T1000 (cell line): ENCODE measurements at places on chromosomes 16 and 17.
A peak's percentile ranks its signal among the peaks of the same experiment; 100 is the strongest.

DNA sequence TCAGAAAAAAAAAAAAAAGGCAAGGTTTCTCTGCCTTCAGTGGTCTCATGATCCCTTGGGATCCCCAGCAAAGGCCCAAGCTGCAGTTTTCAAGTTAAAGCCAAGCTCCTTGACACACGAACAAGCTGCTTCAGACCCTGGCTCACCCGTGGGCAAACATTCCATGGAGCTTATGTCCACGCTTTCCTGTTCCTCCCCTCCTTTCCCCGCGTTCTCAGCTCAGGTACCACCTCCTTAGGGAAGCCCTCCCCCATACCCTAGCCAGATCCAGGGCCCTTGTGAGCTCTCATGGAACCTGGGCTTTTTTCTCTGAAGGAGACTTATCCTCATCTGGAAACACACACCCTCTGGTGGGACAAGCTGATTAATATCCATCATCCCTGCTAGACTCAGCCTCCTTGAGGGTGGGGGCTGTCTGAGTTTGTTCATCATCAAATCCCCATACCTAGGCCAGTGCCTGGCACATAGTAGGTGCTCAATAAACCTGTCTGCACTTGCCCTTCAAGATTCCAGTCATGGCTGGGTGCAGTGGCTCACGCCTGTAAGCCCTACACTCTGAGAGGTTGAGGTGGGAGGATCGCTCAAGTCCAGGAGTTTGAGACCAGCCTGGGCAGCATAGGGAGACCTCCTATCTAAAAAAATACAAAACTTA is 54.7 kb downstream of the COTL1 start:
- no peak for DNase-seq

DNA sequence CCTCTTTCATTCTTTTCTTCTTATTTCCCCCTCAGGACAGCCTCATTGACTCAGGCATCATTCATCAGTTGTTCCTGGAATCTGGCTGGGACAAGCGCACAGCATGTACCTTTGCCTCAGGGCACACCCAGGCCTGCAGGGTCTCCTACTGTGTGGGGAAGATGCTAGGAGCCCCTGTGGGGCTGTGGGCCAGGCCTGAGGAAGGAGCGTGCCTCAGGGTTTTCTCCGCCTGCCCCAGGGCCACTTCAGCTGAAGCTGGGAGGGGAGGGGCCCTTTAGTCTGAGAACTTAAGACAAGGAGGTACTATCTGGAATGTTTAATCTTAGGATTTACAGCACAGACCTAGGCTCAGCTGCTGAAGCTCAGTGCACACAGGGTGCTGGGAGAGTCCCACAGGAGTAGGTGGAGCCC is 7.9 kb downstream of the ELMO3 start:
- DNase-seq: peak; percentile 62

- no peak for DNase-seq
Measured at GRCh38 chr16:47750371-47750770, 289.2 kb downstream of the PHKB start.

- DNase-seq: peak; percentile 49
Measured at GRCh38 chr17:75153780-75154194, 525 bp downstream of the JPT1 start.

DNA sequence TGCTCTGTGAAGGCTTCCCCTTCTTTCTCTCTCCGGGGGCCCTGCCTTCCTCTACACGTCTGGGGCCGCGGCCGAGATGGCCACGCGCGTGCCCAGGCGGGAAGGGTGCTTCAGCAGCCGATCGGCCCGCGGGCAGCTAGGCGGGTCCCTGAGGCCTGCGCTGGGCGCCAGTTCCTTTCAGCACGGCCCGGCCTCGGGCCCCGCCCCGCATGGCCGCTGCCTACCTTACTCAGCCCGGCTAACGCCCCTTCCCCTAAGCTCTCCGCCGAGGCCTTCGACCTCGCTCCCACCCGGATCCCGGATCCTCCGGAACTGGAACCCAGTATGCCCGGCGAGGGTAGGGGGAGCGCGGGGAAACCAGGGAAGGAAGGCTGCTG is 335 bp downstream of the TMEM11 start:
- no peak for DNase-seq

DNA sequence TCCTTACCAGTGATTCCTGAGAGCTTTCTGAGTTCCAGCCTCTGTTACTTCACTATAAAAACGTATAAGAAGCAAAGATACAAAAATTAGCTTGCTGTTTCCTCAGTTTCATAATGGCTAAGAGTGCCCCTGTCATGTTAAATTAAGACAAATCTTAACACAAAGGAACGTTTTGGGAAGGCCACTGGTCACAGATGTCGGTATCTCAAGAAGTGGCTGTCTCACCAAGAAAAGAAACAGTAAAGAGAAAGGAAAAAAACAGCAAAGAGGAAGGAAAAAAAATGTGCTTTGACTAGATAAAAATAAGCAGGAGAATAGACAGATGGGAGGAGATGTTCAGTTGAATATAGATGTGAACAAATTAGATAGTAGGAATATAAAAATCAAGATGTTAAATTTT is 94.8 kb upstream of the AKTIP start:
- DNase-seq: no peak

- peak; percentile 14 for DNase-seq
Measured at GRCh38 chr16:74521691-74522090, 85.2 kb downstream of the GLG1 start.

DNA sequence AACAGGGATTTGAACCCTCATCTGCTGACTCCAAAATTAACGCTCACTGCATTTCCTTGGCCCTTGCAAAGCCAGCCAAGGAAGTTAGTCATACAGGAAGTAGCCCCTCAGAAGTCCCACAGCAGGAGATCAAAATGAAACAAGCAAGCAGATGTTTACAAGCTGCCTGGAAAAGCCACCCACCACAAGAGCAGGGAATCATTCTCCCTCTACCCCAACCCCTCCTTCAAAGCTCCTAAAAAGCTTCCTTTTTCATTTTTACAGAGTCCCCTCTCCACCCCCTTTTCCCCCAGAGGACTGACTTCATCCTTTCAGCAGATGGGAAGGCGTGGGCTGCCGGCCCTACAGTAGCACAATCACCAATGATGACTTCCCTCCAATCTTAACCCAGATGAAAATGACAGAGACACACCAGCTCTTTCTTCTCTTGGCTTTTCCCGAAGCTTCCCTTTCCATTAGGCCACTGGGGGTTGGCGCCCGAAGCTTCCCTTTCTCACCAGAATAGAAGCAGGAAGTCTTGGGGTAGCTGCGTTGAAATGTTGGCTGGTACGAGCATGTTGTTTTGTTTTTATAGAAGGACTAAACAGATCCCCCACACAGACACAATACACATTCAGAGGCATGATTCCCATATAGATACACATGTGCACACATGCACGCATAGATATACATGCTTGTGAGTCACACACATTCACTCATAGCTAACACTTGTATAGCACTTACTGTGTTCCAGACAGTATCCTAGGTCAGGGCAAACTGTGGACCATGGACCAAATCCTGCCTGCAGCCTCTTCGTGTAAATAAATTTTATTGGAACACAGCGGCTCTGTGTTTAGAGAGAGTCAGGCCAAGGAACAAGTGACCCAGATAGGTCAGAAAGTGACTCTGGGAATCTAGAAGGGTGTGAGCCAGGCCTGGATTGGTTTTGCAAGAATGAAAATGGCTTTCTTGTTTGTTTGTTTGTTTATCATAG is 17.4 kb downstream of the ITPRIPL2 start:
- DNase-seq: peak; percentile 43

DNA sequence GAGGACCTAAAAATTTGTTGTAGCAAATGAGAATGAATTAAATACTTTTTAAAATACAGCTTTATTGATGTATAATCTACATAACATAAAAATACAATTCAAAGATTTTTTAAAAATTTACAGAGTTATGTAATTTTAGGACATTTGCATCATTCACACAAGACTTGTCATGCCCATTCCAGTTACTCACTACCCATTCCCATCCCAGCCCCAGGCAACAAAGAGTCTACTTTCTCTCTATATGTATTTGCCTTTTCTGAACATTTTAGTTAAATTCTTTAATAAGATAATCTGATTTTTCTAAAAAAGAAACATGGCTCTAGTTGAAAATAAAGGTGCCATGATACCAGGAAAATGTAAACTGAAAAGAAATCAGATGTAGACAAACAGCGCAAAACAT is 354.2 kb downstream of the PMP22 start:
- no peak for DNase-seq

DNA sequence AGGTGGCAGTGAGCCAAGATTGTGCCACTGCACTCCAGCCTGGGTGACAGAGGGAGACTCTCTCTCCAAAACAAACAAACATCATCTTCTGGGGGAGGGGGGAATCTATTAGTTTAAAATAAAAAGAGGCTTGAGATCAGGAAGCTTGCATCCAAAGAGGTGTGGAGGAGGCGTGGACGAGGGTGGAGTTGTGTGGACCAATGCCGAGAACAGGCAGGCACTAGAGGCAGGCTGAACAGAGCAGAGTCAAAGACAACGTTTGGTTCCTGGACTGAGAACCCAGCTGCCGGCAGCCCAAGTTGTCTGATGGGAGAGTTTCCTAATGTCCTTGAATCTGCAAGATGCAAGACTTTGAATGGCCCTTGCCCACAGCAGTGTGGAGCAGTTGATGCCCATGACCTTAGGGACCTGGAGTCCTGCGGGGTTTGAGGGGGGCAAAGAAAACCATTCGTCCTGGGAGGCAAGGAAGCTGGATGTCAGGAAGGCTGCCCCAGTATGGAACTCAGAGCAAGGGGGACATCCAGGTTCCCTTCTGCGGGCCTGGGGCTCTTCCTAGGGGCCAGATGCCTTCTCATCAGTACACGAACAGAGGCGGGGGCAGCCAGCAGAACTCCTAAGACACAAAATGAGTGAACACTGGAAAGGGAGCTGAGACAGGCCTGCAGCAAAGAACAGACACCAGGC is 9.2 kb downstream of the TBC1D16 start:
- DNase-seq: no peak

DNA sequence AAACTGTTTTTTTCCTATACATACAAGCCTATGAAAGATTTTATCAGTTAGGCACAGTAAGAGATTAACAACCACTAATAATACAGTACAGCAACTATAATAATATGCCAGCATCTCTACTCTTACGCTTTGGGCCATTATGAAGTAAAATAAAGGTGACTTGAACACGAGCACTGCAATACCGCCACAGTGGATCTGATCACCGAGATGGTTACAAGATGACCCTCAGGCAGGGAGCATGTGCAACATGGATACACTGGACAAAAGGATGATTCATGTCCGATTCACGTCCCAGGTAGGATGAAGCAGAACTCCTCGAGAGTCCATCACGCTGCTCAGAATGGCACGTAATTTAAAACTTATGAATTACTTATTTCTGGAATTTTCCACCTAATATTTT is 10.5 kb downstream of the PELP1 start:
- no peak for DNase-seq

DNA sequence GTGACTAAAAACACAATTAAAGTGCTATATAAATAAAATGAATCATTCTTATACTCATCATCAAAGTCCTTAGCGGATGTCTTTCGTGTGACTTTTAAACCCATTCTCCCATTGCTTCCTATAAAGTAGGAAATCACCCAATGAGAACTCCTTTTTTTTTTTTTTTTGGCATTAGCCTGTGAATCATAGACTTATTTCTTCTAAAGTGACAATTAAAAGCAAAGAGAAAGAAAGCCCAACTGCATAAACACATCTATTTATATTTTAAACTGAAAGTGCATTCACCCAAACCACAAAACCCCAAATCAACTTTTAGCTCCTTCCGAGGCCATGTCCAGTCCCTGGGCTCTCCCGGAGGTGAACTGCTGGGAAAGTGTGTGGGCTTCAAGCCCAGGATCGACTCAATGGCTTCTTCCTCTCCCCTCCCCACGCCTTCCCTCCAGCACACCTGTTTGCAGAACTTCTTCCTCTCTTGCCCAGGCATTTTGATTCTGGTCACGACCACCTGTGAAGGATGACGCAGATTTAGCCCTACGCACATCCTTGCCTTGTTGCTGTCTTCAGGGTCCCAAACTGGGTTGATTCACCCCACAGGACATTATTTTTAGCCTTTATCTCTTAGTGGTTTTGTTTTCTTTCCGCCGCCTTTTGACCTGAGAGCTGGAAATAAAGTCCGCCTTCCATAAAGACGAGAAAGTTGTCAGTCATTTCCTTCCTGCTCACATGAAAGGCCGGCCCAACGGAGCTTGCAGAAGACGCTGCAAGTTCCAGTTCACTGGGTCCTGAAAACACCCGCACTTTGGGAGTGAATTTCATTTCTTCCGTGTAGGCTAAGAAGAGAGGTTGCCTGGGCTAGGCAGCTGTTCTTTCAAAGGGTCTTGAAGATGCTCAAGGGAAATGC is 166.8 kb downstream of the MAP2K6 start:
- no peak for DNase-seq

GRCh38 chr17:58207451-58207850 is 11.6 kb downstream of the MKS1 start:
- DNase-seq: no peak

DNA sequence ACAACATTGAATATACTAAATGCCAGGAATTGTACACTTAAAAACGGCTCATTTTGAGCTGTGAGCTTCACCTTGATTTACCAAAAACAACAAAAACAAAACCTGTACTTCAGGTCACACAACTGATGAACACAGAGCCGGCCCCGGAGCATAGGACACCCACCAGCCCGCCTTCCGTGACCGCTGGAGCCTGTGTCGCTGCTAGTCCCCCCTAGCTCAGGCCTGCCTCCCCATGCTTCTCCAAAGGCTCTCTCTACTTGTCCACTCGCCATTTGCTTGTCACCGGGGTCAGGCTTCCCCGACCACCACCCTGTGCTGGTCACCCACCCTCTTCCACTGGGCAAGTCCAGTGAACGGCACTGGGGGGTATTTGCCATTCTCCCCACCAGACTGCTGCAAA is 113.8 kb upstream of the TNRC6C start:
- DNase-seq: no peak

- DNase-seq: no peak
Measured at GRCh38 chr16:28499854-28500253, 5.4 kb downstream of the APOBR start.

GRCh38 chr16:67979955-67980678 is at the start of gene DPEP3:
Gene DPEP3, minus strand, starts transcription at chr16:67980499. Its CDS starts 119 bp downstream, at chr16:67980380.
- DNase-seq: no peak

DNA sequence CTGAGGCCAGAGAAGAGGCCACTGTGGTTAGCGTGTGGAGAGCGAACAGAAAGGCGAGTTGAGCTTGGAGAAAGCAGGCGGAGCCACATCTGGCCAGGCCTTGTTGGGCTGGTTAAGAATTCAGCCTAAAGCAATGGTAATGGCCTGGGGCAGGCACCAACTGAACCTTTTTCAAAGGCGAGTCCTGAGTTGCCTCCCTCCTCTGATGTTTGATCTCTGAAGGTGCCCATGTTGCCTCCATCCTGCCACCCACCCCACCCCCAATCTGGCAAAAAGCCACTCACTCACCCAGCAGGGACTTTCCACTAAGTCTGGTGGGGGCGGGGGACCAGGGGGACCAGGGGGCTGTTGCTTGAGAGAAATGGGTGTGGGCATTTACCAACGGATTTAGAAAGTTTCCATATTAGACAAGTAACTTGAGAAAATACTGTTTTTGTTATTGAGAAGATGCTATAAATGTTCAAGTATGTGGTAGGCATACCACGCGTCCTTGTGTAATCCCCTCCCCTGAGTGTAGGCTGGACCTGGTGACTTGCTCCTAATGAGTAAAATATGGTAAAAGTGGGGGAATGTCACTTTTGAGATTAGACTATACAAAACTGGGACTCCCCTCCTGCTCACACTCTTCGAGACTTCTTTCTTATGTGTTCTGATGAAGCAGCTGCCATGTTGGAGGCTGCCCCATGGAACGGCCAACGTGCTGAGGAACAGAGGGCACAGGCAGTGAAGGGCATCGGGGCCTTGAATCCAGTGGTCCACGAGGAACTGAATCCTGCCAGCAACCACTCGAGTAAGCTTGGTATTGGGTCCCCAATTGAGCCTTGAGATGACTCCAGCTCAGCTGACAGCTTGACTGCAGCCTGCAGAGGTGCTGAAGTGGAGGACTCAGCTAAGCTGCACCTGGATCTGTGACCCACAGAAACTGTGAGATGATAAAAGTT is 29.9 kb upstream of the TNS4 start:
- DNase-seq: no peak

GRCh38 chr17:11813871-11814270 is 183.4 kb downstream of the ZNF18 start:
- DNase-seq: no peak
